C1 segment of cervical spinal cord (tissue), 14 donors: ENCODE measurements at places on chromosomes 13 and 19.

GRCh38 chr19:29668746-29669609 is 3.7 kb downstream of the PLEKHF1 start:
- no peak for DNase-seq

GRCh38 chr13:74153316-74153715 is 19.1 kb upstream of the KLF12 start:
- no peak for DNase-seq

DNA sequence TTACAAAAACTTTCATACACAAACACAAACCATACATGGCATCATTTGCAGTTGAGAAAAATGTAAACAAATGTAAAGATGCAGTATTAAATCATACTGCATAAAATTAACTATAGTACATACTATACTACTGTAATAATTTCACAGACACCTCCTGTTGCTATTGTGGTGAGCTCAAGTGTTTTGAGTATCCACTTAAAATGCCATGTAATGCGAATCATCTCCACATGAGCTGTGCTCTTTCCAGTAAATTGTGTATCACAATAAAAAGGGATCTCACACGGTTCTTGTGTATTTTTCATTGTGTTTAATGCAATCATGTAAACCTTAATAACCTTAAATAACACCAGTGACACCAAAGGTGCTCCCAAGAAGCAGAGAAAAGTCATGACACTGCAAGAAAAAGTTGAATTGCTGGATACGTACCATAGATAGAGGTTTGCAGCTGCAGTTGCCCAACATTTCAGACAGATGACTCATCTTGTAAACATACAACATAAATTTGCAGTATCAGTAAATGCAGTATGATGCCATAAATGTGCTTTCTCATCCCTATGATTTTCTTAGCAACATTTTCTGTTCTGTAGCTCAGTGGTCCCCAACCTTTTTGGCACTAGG is 166.6 kb downstream of the RAP2A start:
- DNase-seq = no peak

GRCh38 chr13:69955271-69955670 is 152.4 kb upstream of the ATXN8OS start:
- DNase-seq = no peak

DNA sequence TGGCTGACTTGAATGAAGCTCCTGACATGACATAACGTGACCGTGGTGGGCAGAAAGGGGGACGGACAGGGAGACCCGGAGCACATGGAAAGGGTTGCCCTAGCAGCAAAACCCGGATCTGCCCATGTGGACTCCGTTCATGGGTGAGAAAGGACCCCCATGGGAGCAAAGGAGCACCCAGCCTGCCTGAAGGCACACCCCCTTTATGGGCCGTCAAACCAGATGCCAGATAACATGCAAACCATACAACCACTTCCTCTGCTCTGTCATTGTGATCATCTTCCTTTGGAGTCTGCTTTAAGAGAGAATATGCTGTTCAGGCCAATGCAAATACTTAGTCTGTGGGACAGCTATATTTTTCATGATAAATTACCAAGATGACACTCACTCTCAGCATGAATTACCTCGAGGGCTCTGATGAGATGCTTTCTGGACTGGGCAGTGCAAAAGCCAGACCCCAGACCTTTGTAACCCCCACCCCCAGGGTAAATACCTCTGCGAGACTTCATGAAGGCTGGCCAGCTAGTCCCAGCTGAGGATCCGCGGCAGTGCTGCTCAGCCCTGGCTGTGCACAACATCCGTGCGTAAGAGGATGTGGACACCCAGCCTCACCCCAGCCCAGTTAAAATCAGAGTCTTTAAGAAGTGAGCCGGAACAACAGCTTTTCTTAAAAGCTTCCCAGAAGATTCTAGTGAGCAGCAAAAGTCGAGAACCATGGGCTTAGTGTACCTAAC is 126.6 kb downstream of the USP12 start:
- no peak for DNase-seq

GRCh38 chr13:62524061-62524460 is 1108.4 kb upstream of the PCDH20 start:
- DNase-seq = no peak

GRCh38 chr13:26583662-26584061 is 26.2 kb downstream of the WASF3 start:
- DNase-seq = no peak

DNA sequence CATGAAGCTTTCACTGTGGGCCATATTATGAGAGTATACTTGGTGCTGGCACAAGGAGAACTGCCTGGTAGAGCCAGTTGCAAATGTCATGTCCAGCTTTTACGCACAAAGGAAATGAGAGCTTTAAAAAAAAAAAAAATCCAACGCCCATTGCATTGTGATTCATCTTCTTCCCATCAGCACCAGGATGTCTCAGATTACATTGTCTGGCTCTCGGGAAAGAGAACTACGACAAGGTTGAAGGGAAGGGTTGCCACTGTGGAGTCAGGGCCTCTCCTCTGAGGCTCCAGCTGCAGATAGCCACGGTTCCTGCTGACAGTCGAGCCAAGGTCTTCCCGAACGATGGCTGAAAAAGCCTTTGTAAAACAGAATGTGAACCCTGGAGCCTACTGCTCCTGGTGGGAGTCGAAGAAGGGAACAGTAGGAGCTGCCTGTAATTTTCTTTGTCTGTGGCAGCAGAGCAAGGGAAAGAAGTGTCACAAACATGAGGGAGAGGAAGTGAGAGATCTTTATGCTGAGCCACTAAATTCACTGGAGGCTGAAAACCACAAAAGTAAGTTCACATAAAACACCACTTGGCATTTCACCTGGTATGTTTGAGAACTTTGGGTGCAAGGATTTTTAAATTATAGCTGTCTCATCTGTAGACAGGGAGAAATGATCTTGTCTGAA is 704.7 kb downstream of the DIAPH3 start:
- DNase-seq = no peak

- DNase-seq = no peak
Measured at GRCh38 chr13:23074075-23074828, 106.5 kb upstream of the SGCG start.

- no peak for DNase-seq
Measured at GRCh38 chr13:113430378-113431110, 22.7 kb downstream of the ADPRHL1 start.
